ENCODE measurements at places on chromosomes 16 and 17.

- peak; percentile 78 for DNase-seq
These were observed 1.1 kb downstream of the FLII start for GRCh38 chr17:18257268-18257981.

DNA sequence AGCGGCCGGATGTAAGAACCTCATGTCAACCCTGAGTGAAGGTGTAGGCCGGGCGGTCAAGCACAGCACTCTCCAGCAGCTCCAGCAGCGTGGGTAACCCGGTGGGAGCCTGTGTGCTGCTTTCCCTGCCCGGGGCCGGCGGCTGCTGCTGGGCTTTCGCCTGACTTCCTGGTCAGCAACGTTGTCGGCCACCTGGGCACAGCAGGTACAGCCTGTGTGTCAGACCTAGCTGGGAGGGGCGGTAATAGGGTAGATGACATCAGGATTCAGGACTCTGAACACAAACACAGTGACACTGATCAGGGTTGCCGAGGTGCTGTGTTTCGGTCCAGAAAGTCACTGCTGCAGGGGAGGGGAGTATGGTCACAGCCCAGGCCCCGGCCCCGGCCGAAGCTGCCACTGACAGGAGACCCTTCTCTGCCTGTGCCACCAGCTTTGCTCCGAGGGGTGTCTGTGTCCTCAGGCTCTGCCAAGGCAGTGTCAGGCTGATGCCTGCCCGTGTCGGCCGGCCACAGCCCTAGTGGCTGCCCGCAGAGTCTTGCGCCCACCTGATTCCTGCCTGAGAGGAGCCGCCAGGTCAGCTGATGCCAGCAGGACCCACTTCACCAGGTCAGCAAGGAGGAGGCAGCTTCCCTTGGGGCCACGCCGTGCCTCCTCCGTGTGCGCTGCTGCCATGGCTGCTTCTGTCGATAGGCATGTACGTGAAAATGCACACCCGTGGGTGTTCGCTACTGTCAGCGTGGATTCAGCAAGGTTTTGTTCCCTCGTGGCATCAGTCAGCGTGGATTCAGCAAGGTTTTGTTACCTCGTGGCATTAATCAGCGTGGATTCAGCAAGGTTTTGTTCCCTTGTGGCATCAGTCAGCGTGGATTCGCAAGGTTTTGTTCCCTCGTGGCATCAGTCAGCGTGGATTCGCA lies 9.2 kb downstream of the RAB40C start:
- DNase-seq: no peak

DNA sequence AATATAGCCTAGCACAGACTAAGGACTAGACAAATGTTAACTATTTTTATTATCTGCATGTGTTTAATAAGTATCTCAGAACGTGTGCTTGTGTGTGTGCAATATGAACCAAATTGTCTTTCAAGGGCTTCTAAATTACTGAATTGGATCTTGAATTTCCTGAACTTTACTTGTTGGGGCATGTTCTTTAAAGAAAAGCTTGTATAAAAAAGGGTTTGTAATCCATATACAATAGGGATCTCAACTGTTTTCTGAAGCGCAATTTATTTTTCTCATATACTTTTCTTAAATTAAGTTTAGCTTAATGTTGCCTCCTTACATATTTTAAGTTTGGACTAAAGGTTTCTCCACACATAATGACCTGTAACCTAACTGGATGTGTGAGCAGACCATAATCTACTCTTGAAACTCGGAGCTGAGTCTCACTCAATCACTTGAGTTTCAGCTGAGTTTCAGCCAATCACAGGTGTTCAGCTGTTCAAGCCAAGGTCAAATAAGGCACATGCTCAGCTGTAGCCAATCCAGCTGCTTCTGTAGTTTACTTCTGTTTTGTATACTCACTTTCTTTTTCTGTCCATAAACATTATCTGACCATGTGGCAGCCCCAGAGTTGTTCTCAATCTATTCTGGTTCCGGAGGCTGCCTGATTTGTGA lies 72.3 kb downstream of the CDK5R1 start:
- no peak for DNase-seq

- DNase-seq: no peak
These were observed 83.6 kb upstream of the CREBBP start for GRCh38 chr16:3963886-3964685.

DNA sequence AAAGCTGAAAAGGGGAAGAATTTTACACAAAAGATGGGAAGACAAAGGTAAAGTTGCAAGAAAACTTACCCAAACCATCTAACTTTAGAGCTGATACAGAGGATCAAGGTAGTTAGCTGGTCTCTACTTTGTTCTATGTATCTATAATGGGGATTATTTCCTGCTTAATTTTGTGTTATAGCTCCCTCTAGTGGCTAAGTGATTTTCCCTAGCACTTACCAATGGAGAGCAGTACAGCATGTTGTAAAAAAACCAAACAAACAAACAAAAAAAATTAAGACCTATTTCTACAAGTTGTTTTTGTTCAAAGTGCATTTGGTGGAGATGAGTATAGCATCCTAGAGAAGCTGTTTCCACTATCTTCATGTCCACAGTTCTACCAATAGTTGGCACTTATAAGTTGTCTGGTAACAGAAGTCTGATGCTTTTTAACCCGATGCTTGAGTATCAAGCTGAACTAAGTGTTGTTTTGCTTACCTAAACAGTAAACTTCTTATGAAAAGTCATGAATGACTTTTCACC lies 7.5 kb downstream of the SRSF1 start:
- DNase-seq: no peak

DNA sequence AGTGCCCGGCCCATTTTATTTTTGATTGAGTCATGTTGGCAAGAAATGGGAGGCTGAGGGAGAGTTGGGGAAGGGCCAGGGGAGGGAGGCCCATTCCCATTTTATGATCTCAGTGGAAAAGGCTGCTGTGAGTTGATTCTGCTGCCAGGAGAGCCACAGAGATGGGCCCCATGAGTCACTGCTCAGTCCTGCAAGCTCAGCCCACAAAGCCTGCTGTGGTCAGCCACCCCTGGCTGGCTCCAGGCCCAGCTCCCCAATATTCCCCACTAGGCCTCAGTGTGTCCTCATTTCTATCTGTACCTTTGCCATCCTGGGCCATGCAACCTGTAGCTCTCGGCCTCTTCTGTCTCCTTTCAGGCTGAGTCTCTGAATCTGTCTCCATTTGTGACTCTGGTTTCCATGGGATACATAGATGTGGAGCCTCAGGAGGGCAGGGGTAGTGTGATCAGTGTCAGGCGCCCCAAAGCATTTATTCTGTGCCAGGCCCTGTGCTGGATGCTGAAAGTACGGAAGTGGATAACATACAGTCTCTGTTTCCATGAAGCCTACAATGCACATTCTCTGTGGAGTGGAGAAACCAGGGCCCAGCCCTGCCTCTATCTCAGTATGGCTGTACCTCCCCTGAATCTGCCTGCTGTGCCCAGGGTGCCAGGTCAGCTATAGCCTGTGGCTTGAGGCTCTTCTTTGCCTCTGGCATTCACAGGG lies 1.9 kb upstream of the PLEKHG4 start:
- peak; percentile 80 for DNase-seq

DNA sequence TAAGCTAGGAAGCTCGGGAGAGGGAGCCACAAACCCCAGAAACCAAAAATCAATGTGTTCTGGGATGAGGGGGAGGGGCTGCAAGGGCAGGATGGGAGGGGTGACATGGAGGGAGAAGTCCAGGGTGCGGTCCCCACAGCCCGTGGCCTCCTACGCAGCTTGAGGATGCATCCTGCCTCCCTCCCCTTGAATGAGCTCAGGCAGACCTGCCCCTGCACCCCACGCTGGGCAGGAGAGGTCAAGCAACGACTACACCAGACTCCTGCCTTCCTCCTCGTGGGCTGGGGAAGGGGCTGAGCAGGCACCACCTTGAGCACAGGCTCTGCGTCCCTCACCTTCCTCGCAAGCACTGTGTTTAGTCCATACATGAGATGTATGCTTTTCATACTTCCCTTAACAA lies 3.9 kb downstream of the ANKRD13B start:
- no peak for DNase-seq

DNA sequence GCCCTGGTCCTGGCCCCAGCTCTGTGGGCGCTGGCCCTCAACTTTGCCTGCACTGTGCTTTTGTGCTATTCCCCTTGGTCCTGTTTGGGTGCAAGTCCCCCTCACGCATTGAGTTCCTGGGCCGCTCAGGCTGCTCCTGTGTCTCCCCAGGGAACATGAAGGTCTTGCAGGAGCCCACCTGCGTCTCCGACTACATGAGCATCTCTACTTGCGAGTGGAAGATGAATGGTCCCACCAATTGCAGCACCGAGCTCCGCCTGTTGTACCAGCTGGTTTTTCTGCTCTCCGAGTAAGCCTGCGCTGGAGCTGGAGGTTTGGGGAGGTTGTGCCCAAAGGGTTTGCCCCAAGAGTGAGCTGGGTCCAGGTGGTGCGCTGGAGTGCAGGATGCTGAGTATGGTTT lies 28.2 kb downstream of the IL4R start:
- no peak for DNase-seq

DNA sequence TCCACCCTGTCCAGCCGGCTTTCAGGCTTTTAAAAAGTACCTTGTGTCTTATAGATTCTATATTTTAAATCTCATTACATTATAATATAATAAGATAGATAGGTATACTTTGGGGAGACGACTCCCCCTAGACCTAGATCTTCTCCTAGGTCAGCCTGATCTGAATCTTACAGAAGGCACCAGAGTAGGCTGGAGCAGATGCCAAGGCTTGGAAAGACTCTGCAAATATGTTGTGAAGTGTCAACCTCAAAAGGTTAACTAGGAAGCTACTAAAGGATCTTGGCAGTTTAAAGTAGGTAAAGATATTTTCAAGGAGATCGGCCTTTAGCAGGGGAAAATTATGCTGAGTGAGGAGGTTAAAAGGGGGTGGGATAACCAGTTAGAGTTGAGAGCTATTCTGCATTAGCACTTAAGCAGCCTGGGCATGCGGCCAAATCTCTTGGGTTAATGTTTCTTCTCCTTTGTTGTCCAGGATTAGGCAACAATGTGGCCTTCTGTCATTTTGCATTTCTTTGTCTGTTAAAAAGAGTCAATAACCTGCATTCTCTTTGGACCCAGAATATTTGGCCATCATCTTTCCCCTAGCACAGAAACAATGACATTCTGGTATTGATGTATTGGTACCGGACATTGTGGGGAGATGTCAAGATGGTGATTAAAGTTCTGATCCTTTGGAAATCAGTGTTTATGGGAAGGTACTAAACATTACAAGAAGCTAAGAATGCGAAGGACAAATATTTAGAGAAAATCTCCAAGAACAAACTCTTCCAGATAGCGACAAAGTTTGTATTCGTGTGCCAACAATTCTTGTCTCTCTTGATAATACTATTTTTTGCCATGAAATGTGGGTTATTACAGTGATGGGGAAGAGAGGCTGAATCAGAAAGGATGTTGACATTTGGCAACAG lies 51.2 kb upstream of the DHX40 start:
- peak; percentile 68 for DNase-seq

- no peak for DNase-seq
These were observed 51.6 kb downstream of the IKZF3 start for GRCh38 chr17:39812466-39812865.

GRCh38 chr16:22369221-22369811 lies 5.1 kb downstream of the CDR2 start:
- no peak for DNase-seq

DNA sequence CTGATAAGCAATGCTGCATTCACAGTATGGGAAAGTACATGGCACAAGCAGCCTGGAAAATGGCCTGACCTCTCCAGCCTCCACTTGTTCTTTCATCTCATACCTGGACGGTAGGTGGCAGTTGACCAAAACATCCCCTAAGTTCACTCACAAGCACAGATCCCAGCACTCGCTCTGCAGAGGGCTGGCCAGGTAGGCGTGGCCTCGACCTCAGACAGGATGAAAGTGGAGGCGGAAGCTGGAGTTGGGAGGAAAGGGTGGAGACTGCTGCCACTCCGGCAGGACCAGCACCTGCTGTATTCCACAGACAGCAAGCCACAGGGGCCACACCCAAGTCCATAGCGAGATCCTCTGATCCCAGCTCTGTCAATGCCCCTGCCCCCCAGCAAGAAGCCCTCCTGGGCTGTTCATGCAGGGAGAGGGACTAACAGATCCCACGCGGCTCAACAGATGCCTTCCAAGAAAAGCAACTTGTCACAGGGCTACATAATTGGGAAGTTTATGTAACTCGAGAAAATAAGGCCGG lies 31.3 kb downstream of the ZCCHC14 start:
- peak; percentile 52 for DNase-seq

DNA sequence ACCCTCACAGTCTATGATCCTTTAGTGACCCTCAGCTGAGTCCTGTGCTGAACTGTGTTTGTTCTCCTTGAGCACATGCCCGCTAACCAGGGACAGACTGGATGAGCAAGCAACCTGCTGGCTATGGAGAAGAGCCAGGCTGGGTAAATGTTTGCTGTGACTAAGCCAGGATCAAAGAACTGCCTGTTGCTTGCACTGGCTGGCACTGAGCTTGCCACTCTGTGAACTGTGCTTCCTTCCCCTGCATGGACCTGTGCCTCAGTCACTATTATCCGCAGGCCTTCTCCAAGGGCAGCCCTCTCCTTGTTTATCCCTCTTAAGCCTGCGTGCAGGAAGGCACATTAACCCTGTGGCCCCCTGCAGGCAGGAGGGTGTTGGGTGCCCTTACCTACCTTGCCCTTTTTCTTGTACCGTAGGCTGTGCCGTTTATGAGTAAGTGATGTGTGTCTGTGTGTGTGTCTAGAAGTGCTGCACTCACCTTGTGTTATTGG lies 7.4 kb downstream of the PNPO start:
- no peak for DNase-seq

- no peak for DNase-seq
These were observed 77.0 kb downstream of the MRC2 start for GRCh38 chr17:62704381-62704971.

GRCh38 chr16:49492896-49493626 lies 119.5 kb downstream of the C16orf78 start:
- DNase-seq: peak; percentile 26

DNA sequence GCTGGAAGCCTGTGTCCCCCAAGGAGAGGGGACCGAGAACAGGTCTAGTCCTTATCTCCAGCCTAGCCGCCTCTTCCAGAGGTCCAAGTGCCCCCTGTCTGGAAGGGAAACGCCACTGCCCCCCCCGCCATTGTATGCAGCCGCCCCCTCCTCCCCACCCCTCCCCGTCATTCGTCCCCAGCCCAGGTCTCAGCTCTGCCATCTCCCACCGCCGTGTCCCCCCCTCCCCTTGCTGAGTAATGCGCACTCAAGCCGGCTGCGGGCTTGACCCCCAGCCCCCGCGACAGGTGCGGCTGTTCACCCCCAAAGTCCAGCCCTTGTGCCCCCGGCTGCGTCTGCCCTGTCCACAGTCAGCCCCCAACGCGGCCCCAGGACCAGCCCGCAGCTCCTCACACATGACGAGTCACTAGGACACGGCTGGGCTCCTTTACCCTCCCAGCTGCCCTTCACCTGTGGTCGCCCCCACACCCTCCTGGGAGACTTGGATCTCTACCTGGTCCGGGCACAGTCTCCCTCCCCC lies 622 bp downstream of the GPRC5B start:
- peak; percentile 56 for DNase-seq

- DNase-seq: no peak
These were observed 36.8 kb upstream of the KCNJ2 start for GRCh38 chr17:70132505-70132904.

GRCh38 chr17:28030386-28030785 lies 12.1 kb upstream of the NLK start:
- DNase-seq: no peak

GRCh38 chr16:27385398-27385797 lies 16.6 kb upstream of the IL21R start:
- DNase-seq: no peak

- peak; percentile 54 for DNase-seq
These were observed 67.0 kb downstream of the TUBD1 start for GRCh38 chr17:59825533-59826322.
